Dermis blood vessel endothelial cell (primary cell): ENCODE measurements at places on chromosomes 12 and 14. TPM values are rescaled to one million over a fixed set of nuclear protein-coding genes. Genes with fewer than 3 reads are reported as not detected.
A peak's percentile ranks its signal among the peaks of the same experiment; 100 is the strongest.

P2RX2 gene
- 0.17 TPM in 1 of 2 replicates, not detected in the other for total RNA-seq

DNA sequence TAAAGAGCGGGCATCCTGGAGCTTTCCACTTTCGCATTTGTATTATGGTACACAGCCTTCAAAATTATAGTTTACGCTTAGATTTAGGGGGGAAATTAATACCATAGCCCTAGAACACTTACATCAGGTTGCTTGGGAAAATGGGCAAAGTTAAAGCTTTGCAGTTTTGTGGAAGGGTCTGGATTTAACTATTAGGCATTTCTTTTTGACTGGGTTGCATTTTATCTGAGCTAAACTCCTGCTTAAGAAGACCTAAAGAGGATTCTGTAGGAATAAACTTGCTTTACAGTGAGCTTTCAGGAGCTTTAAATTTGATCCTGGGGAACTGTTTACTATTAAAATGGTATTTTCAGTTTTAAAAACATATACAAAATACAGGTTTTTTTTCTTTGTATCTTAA lies 42.8 kb upstream of the PTPRQ start:
- DNase-seq = no peak

DNA sequence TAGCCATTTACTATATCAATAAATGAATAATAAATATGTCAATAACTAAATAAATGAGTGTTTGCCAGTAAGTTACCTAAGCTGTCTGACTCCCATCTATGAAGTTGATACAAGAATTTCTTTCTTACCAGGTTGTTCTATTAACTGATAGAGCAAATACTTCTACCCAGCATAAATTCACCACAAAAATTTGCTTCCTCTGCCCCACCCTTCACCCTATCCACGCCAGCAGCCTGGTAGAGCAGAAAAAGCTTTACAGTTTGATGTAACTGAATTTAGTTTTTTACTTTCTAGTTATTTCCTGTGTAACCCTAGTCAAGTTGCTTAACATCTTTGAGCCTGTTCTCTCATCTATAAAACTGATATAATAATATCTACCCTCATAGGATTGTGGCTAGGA lies 94.9 kb upstream of the SLC16A7 start:
- no peak for DNase-seq

DNA sequence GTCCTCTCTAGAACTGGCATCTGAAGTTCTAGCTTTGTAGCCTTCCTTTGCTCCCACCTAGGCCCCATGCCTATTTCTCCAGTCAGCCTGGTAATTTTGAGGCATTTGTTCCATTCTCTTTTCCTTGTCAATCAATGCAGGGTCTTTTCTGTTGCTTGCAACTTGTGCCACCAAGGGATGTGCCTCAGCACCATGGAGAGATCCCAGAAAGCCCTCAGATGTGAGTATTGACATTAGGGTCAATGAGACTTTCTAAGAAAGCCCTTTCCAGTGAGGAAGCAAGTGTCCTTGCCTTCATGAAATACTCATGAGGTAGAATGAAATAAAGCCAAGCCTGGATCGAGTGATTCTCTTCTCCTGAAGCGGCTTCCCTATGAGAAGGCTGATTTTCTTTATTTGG lies 213.9 kb downstream of the SLC15A4 start:
- no peak for DNase-seq

APOF gene
- not detected in 2 replicates for total RNA-seq

GRCh38 chr12:27107986-27108385 lies 25.6 kb upstream of the C12orf71 start:
- DNase-seq = no peak

DNA sequence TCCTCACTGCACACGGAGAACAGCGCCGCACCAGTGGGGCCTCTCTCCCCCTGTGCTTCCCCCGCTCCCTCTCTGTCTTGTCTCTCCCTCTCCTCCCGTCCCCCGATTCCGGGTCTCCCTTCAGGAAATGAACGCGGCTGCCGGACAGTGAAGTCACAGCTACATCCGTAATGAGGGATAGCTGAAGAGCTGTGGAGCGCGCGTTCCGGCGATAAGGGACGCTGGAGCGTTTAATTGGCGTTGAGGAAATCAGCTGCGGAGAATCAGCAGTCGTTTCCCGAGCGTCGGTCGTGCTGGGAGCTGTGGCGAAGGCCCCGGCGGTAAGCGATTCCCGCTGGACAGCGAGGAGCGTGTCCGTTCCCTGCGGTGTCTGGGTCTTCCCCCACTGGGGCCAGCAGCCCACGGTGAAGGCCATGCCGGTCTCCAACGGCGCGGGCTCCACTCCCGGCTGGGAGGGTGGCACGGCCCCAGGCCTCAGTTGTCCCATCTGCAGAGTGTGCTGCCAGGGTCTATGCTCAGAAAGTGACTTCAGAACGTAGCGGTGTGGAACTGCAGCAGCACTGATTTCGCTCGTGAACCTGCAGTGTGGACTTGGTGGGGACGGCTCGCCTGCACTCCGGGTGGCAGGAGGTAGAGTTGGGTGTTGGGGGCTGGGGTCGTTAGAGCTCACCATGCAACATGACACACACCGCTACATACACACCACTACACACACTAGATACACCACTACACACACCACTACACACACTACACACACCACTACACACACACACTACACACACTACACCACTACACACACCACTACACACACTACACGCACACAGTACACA lies 10.9 kb downstream of the NOC4L start:
- peak; percentile 17 for DNase-seq

GRCh38 chr14:68546839-68547238 lies 246.0 kb downstream of the ZFP36L1 start:
- DNase-seq = no peak

CCDC177 gene
- total RNA-seq = not detected in 2 replicates

LALBA gene
- total RNA-seq = not detected in 2 replicates

PRICKLE1 gene
- total RNA-seq = 11.6 and 12.3 TPM in 2 replicates

GRCh38 chr14:83300476-83301064 lies 1766.9 kb upstream of the SEL1L start:
- peak; percentile 53 for DNase-seq

ENDOU gene
- 0.05 TPM in 1 of 2 replicates, not detected in the other for total RNA-seq

- no peak for DNase-seq
Observed at GRCh38 chr14:102424520-102424919, 61.8 kb downstream of the TECPR2 start.

BIN2 gene
- total RNA-seq = not detected in 2 replicates

DNA sequence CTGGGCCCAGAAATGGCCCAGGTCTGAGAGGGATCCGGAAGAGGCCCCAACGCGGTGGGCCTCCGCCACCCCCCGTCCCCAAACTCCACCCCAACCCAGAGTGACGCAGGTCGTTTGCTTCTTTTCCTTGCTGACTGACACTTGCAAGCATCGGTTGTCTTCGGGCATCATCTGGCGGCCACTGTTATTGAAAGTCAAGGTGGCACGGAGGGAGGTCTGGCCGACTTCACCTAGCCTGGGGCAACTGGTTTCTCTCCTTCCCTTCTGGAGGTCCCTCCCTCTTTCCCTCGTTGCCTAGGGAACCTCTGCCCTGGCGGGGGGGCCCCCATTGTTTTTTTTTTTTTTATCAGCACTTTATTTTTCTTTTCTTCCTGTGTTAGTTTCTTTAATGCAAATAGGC lies 241.8 kb downstream of the ALG10 start:
- no peak for DNase-seq

- peak; percentile 13 for DNase-seq
Observed at GRCh38 chr12:1318327-1319031, 275.9 kb downstream of the FBXL14 start.

CIROP gene
- not detected in 2 replicates for total RNA-seq

- DNase-seq = no peak
Observed at GRCh38 chr14:83975435-83975834, 1554.5 kb upstream of the FLRT2 start.

SLC2A13 gene
- 4.6 and 6.5 TPM in 2 replicates for total RNA-seq

- no peak for DNase-seq
Observed at GRCh38 chr12:2185751-2186341, 133.1 kb downstream of the CACNA1C start.

GRCh38 chr12:127127897-127128296 lies 1139.1 kb upstream of the TMEM132C start:
- no peak for DNase-seq

DNA sequence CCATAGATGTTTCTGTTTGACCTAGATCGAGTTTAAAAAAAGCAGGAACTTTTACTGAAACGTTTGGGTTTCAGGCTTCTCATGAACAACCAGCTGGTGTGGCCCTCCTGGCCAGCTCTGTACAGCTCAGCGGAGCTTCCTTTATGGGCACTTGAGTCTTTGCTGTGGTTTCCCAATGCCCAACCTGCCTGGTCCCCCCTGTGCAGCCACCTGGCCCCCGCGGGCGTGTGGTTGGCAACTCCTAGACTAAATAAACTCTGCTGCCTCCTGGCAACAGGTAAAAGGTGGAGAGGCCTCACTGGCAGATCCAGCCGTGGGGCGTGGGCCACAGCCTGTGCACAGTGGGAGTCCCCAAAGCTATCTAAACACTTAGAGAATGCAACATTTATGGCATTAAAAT lies 38.7 kb downstream of the ADGRD1 start:
- DNase-seq = no peak

PAPOLA gene
- 87.3 and 151 TPM in 2 replicates for total RNA-seq

LRRC43 gene
- total RNA-seq = 0.85 and 1.2 TPM in 2 replicates

GRCh38 chr14:29521526-29522137 lies 406.0 kb downstream of the PRKD1 start:
- peak; percentile 20 for DNase-seq

DNA sequence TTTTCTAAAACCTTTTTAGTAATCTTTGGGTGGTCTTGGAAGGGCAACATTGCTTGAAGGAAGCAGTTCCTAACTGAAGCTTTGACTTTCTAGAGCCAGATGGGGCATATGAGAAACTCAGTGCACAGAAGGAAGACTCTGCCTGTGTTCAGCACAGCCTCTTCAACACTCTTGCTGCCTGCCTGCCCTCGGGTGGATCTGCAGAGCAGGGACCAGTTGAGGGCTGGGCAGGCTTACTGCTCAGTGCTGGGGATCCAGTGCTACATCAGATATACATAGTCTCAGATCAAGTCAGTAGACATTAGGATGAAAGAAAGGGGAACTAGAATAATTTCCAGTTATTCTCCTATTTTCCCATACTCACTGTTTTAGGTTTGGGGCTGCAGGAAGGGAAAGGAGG lies 29.5 kb upstream of the TMX1 start:
- DNase-seq = no peak
